ENCODE measurements at places on chromosomes 5 and 9.

DNA sequence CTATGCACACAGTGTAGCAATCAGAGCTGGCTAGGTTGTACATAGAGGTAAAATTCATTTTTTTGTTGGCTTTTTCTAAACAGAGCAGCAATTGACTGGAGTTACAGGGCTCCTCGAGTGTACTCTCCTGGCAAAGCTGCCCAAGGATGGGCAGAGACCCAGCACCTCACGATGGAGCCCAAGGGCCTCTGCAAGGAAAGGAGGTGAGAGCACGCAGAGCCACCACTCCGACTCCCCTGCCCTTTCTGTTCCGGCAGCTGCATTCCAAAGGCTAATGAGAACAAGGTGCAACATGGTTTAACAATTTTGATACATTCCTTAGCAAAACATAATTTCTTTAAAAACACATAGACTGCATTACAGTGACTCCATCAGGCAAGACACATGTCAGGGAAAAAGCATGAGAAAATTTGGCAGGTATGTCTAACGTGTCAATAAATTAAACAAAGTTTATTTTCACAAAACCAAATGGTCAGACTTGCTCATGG lies 47.5 kb downstream of the SAXO1 start:
- no peak for DNase-seq

GRCh38 chr5:156394642-156395305 lies 67.8 kb downstream of the SGCD start:
- DNase-seq: no peak

- DNase-seq: no peak
Observed at GRCh38 chr5:179698935-179699615, at the start of gene CANX. Gene CANX (plus strand): TSS chr5:179698967. CDS start chr5:179705682, 6,715 bp downstream.

GRCh38 chr5:117800261-117800660 lies 1188.1 kb downstream of the DTWD2 start:
- no peak for DNase-seq

DNA sequence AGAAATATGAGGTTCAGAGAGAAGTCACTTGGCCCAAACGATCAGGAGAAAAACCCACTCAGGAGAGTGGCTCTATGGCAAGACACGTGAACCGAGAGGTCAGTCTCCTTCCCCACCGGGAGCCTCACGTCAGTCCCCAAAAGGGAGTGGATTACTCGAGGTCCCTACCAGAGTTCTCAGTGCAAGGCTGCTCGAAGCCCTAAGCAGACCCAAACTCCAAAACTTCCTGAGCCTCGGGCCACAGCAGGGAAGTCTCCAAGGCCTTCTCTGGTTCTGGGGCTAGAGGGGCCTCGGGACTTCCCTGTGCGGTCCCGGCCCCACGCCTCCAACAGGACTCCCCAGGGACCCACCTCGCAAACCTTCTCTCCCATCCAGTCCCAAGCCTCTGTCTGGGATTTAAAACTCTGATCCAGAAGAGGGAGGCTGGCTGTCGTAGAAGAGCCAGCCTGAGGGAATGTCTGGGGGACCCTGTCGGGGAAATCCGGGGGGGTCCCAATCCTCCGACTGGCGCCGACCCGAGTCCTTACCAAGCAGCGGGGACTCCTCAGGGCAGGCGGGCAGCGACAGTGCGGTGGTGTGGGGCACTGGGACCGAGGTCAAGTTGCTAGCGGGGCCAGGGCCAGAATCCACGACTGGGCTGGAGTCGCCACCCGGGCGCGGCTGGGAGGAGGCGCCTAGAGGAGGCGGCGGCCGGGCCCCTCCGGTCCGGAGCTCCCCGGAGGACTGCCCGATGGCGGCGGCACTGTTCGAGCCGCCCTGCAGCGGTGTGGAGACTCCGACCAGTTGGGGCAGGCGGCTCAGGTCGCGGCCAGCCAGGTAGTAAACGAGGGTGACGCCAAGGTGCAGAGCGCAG lies 679 bp downstream of the B4GALT1 start:
- DNase-seq: no peak

DNA sequence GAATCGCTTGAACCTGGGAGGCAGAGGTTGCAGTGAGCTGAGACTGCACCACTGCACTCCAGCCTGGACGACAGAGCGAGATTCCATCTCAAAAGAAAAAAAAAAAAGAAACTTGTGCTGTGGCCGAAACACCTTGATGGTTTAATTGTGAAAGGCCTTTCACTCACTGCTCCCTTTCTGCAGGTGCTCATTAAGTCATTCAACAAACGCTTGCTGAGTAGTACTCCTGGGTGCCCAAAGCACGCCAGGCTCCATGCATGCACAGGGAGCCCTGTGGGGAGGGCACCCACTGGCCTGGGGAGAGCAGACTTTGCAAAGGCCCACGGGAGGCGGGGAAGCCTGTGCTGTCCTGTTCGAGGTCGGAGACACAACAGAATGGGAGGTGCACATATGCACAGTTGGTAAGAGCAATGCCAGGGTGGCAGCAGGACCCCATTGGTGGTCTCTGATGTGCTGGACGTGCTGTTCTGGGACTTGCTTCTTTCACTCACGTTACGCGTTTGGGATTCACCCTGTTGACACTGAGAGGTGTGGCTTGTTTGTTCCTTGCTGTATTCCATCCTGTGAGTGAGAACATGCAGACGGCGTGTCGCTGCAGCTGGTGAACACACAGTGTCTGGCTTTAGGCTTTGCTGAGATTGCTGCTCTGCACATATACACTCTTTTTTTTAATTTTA lies 3.0 kb upstream of the ENTPD2 start:
- DNase-seq: no peak

DNA sequence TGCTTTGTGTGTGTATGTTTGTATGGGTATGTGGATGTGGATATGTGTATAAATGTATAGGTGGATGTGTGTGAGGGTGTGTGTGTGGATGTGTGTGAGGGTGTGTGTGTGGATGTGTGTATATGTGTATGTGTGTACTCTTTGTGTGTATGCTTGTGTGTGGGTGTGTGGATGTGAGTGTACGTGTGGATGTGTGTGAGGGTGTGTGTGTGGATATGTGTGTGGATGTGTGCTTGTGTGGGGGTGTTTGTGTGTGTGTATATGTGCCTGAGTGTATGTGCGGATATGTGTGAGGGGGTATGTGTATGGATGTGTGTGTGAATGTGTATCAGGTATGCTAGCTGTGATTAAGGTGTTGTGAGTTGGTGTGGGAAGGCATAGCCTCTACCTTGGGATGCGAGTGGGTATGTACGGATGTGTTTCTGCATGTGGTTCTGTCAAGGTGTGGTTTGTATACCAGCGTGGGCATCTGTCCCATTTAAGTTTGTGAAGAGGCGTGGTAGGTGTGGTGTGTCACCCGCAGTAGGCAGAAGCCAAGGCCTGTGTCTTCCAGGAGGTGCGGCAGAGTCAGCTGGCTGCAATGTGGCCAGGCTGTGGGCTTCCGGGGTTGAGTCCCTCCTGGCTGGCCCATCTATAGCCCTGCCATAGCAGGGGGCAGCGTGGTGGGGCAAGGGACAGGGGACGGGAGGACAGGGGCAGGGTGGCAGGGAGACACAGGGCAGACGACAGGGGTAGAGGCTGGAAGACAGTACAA lies 155.8 kb downstream of the DAB2IP start:
- no peak for DNase-seq

DNA sequence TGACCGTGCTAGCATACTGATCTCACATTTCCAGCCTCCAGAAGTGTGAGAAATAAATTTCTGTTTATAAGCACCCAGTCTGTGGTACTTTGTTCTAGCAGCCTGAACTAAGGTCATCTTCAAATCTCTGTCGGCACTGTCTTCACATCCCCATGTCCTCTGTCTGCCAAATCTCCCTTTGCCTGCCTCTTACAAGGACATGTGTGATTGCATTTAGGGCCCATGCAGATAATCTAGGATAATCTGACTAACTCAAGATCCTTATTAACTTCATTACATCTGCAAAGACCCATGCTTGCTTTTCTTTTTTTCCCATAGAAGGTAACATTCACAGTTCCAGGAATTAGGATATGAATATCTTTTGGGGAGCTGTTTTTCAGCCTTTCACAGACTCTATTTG lies 132.7 kb downstream of the AOPEP start:
- no peak for DNase-seq

DNA sequence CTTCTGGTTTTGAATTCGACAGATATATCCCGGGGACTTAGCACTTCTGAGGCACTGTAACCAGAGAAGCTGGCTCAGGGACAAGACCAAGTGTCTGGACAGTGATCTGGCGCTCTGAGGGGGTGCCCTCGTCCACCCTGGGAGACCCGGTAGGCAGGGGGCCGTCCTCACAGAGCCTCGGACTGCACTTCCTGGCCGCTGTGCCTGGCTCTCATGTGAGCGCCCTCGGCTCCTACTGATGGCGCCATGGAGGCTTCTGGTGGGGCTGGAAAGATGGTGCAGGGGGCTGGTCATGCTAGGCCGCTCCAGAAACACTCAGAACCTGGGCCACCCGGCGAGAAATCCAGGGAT lies 18.8 kb upstream of the SLC6A3 start:
- DNase-seq: no peak

DNA sequence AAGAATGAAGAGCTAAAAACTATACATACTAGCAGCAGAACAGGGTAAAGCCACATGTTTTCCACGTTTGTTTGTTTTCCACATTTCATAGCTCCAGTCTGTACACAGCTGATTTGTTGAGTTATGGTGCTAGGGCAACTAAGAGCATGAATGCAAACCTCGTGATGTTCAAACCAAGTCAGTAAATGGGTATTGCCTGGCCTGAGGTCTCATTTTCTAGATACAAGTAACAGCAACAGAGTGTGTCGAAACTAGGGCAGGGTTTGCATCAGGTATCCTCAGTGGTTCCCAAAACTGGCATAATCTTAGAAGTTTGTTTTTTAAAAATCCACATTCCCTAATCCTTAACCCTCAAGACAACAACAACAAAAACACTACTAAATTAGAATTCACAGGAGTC lies 89.3 kb downstream of the CEMIP2 start:
- DNase-seq: no peak

DNA sequence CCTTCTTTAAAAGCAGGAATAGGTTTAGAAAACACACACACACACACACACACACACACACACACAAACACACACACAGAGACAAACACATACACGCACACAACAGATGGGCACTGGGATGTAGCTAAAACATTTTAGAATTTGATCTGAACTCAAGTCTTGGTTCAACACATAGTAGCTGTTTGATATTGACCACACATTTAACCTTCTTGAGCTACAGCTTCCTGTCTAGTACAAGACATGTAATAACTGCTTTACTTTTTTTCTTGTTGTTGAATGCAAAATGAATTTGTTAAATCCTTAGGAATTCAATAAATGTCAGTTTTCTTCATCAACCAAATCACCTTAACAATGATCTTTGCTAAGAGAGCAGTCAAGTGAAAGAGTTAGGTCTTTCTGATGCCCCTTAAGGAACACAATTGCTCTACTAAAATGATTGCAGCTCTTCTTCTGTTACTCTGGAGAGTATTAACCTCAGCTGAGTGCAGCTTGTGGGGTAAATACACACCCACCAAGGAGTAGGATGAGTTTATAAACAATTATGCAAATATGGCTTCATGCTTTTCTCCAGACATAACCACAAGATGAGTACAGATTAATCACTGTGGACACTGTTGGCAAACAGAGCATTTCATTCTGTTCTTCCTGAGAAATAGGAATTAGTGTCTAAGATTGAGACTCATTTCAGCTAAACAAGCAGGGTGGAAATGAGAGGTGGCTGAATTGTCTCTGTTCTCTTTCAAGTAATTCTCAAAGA lies 302.9 kb upstream of the PAPPA start:
- DNase-seq: no peak

GRCh38 chr5:16065831-16066230 lies 113.8 kb downstream of the MARCHF11 start:
- DNase-seq: no peak

- no peak for DNase-seq
Observed at GRCh38 chr9:137161558-137162486, 8.0 kb downstream of the LRRC26 start.

DNA sequence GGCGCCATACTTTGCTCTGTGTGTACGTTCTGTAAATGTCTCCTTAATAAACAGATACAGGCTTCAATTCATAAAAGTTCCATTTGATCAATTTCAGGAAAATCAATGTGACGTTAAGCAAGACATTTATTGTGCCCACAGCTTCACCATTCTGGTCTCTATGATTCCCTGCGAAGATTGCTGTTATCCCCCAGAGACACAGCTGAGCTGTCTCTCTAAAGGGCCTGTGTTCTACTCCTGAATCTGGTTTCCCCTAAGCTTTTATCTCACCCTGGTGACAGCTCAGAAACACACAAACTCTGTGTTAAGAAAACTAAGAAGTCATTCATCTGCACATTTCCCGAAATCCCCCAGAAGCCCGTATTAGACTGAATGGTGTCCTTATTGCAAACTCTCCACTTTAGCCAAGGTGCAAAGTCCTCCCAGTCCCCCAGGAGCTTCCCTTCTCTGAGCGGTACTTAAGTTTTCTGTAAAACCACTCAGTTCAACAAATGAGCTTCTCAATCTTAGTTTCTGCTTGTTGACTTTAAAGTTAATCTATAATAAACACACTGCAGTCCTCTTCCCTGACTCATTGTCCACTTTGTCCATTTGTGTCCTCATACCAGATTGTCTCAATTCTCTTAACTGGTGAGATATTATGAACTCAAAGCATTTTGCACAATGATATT lies 1.4 kb upstream of the C5orf15 start:
- no peak for DNase-seq

DNA sequence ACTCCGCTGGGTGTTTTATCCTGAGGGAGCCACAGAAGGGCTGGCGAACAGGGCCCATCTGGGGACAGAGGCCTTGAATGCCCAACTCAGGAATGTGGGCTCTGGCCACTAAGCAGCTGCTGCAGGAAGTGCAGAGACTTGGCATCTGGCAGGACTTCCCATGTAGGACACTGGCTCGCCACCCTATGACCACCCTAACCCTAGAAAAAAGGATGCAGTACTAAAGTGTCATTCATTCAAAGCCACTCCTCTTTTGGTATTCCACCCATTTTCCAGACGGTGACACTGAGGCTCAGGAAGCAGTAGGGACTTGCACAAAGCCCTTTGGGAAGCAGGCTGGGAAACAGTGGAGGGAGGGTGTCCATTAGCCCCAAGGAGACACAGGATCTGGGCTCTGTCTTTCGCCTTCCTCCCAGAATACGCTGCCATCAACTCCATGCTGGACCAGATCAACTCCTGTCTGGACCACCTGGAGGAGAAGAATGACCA lies 3.0 kb downstream of the BBLN start:
- DNase-seq: no peak

GRCh38 chr5:6872441-6873160 lies 159.4 kb downstream of the TENT4A start:
- no peak for DNase-seq

GRCh38 chr5:111961862-111962261 lies 204.9 kb upstream of the NREP start:
- DNase-seq: no peak

Measured in activated T-cell treated with anti-CD3 and anti-CD28 coated beads for 4 hours (primary cell).